ENCODE measurements at places on chromosomes 16 and 17.

GRCh38 chr17:35540589-35541404, 3.3 kb upstream of the SLFN12L start:
- peak; percentile 43 for DNase-seq
- peak overlapping the region; percentile 35 for H3K27ac ChIP-seq
- H3K4me3 ChIP-seq = peak overlapping the region; percentile 18
- no peaks in the 10 kb centered on the region for H3K36me3 ChIP-seq
- no peaks in the 10 kb centered on the region for H3K4me1 ChIP-seq

GRCh38 chr16:20243731-20244281, 83.5 kb downstream of the GP2 start:
- no peaks in the 10 kb centered on the region for H3K27me3 ChIP-seq
- DNase-seq = no peak

DNA sequence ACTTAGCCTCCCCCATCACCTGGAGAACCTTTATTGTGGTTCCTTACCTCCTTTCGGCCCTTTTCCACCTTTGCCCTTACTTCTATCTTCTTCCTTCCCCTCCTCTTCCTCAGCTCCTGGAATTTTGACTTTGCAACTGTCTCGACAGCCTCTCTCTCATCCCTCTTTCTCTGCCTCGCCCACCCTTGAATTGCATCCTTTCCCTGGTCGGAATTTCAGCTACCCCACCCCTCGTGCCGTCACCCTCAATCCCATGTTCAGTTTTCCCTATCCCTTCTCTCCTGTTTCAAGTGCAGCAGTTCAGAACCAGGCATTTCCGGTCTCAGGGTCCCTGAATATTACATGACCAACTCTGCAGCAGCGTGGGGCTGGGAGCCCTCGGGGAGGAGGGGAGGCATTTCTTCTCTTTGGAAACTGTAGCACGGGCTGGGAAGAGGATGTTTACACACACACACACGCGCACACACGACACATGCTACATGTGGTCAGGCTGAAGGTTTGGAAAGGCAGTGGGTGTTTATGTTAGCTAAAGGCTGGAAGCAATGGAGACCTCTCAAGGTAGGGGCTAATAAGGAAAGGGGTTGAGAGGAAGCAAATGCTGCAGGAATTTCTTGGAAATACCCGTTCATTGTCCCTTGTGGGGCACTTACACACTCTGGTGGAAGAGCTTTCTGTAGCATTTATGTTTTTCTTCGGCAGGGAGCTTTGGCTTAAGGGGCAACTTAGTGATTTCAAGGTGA, 971 bp downstream of the MINK1 start:
- peak overlapping the region; percentile 98 for H3K27ac ChIP-seq
- H3K4me3 ChIP-seq = peak overlapping the region; percentile 94
- peaks cover 15% of the 10 kb centered on the region for H3K4me1 ChIP-seq
- DNase-seq = peak; percentile 60
- H3K36me3 ChIP-seq = no peaks in the 10 kb centered on the region

- no peak overlapping the region for H3K27ac ChIP-seq
- H3K4me3 ChIP-seq = no peak overlapping the region
- no peaks in the 10 kb centered on the region for H3K27me3 ChIP-seq
- no peaks in the 10 kb centered on the region for H3K36me3 ChIP-seq
Observed at GRCh38 chr17:56798916-56799315, 34.8 kb downstream of the C17orf67 start.

DNA sequence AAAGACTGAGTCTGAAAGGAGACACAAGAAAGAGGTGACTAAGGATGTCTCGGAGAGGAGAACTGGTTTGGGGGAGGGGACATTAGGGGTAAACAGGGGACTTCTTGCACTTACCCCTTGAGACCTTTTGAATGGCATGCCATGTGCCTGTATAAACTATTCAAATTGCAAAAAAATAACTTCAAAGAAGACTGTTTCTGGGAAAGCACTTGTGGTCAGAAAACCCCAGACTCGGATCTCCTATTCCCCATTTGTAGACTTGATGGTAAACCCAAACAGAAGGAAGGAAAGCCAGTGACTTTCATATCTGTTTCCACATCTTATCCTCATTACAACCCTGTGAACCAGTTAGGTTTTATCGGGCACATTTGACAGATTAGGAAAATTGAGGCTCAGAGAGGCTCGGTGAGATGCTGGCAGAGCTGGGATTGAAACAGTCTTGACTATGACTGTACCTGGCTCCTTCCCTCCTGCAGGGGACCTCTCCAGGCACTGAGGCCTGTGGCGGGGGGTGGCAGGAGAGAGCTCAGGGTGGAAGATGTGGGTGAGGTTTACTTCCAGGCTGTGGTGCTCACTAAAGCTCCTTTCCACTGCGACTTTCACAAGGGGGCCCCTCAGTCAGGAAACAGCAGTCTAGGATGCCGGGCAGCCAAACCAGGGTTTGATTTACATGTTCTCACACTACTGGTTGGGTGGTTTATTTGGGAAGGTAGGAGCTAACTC, 30.5 kb upstream of the PLCG2 start:
- H3K36me3 ChIP-seq = no peaks in the 10 kb centered on the region
- no peaks in the 10 kb centered on the region for H3K4me1 ChIP-seq
- no peaks in the 10 kb centered on the region for H3K27me3 ChIP-seq
- H3K4me3 ChIP-seq = no peak overlapping the region
- no peak overlapping the region for H3K27ac ChIP-seq

GRCh38 chr17:9402590-9403199, 172.9 kb downstream of the STX8 start:
- H3K36me3 ChIP-seq = no peaks in the 10 kb centered on the region
- H3K4me1 ChIP-seq = no peaks in the 10 kb centered on the region
- H3K27me3 ChIP-seq = no peaks in the 10 kb centered on the region
- DNase-seq = peak; percentile 57
- no peak overlapping the region for H3K4me3 ChIP-seq

DNA sequence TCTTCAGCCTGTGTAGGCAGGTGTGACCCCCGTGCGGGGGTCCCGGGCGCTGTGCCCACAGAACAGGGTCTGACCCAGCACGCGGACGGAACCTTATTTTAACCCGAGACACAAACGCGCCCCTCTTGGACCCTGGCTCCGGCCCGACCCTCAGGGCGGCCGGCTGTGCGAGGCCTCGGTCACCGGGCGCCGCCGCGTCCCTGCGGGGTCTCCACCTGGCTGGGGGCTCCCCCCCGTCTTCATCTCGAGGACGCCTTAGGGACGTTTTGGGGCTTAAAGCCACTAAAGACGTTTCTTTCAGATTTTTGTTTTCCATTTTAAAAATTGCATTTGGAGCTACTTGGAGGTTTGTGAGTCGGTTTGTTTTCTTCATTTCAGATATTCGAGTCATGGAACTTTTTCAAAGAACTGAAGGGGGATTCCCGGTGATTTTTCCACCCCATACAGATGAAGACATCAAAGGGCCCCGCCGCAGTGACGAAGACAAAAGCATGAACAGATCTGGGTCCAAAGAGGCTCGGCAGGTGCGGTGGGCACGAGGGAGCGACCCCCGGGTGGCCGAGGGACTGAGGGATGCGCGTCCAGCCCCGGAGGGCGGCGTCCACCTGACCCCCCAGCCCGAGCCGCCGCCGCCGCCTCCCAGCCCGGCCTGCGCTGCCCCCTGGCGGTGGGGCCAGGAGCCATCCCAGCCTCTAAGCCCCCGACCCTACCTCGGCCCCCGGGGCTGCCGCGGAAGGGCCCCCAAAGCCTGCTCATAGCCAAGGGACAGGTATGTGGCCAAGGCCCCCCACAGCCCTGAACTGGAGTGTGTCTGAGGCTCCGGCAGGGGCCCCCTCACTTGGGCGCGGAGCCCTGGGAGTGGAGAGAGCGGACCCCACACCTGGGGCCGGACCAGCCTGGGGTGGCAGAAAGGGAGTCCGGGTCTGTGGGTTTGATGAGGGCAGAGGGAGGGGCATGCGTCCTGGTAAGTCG, 3.8 kb upstream of the CD7 start:
- H3K27me3 ChIP-seq = no peaks in the 10 kb centered on the region
- no peaks in the 10 kb centered on the region for H3K36me3 ChIP-seq
- peaks cover 10% of the 10 kb centered on the region for H3K4me1 ChIP-seq
- H3K4me3 ChIP-seq = peak overlapping the region; percentile 5

DNA sequence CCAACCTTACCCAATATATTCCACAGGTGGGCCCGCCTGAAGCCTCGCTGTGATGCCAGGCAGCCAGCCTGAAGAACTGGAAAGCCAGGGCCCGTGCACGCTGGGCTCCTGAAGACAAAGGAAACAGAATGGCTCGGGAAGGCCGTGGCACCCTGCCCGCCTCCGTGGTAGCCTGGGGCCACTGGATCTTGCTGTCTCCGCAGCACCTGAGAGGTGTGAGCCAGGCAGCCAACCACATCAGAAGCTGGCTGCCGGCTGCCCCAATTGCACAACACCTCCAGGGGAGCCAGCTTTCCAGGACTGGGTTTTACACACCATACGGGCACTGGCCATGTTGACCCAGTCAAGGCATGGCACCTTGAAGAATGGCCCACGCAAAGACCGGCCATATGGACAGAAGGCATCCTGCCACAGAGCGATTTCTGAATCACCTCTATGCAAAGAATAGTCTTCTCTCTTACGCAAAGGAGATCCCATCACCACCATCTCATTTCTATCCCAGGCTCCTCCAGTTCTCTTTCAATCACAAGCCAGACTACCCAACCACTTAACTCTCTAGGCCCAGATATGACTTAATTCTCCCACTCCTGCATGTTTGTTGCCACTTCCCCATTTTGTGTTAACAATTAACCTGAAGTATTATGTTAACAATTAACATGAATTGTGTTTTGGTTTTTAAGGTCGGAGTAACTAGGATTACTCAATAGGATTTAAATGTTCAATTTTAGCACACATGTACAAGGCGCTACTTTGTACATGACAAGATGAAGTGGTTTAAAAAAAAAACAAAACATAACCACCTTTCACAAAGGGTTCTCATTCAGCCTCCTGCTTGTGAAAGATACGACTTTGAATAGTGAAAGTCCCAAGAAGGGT, 32.1 kb downstream of the ZFHX3 start:
- H3K36me3 ChIP-seq = no peaks in the 10 kb centered on the region
- H3K27ac ChIP-seq = peak overlapping the region; percentile 13
- H3K4me1 ChIP-seq = peaks cover 6% of the 10 kb centered on the region

- no peak overlapping the region for H3K27ac ChIP-seq
- H3K4me3 ChIP-seq = no peak overlapping the region
- no peaks in the 10 kb centered on the region for H3K27me3 ChIP-seq
- no peaks in the 10 kb centered on the region for H3K4me1 ChIP-seq
Observed at GRCh38 chr16:73735018-73735417, 561.6 kb upstream of the PSMD7 start.
